Right cardiac atrium (tissue), 5 donors: ENCODE measurements at places on chromosomes 13 and 19. TPM values are rescaled to one million over a fixed set of nuclear protein-coding genes. Genes with fewer than 3 reads are reported as not detected.

The SHISA7 gene
- total RNA-seq = not detected

The ZNF443 gene
- 2.6 TPM for total RNA-seq

The EVI5L gene
- total RNA-seq = 18.0 TPM

The GAPDHS gene
- not detected for total RNA-seq

The ZNF714 gene
- 2.6 TPM for total RNA-seq

The GZMM gene
- 0.26 TPM for total RNA-seq

The CHST8 gene
- 0.15 TPM for total RNA-seq

- no peak for DNase-seq
Measured at GRCh38 chr19:8151767-8152035, 2.3 kb upstream of the FBN3 start.

- DNase-seq = no peak
Measured at GRCh38 chr13:95231393-95231792, 69.9 kb downstream of the ABCC4 start.

- no peak for DNase-seq
Measured at GRCh38 chr19:52935434-52935833, 12.2 kb upstream of the ZNF888 start.

- DNase-seq = no peak
Measured at GRCh38 chr13:99919132-99919531, 52.4 kb downstream of the ZIC5 start.

DNA sequence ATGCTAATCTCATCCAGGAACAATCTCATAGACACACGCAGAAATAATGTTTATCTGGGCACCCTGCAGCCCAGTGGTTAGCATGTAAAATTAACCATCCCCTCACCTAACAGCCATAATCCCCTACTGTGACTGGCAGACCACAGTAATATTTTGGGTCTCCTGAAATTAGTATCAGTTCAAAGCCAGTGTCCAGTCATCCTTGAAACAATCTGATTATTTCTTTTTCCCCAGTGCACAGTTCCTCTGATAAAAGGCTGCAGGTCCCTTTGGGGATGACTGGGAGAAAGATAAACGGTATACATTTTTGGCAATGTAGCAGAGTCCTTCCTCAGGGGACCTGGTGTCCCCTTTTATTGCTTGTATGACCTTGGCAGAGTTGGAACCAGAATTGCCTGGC is 50.4 kb upstream of the CYSLTR2 start:
- no peak for DNase-seq

DNA sequence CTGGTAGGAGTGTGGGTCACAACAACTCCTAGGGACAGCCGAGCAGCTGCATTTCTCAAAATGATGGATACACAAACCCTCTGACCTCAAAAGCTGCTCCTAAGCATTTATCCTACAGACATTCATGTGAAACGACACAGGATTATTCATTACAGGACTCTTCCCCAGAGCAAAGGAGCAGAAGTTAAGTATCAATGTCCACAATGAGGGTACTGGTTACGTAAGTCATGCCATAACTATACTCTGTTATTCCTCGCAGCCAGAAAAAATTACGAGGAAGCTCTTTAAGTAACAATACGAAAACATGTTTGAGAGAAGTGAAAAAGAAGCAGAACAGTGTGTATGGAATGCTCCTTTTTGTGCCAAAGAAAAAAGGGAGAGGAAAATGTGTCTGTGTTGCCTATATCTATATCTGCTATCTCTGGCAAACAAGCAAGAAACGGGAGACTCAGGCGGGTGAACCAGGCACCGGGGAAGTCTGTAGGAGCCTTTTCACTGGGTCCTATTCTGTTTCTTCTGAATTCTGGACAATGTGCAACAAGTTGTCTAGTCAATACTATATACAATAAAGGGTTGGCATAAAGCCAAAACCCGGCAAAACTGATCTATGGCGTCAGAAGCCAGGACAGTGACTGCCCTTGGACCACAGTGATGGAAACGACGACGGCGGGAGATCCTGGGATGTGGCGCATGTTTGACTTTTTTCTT is 1.3 kb downstream of the ISOC2 start:
- DNase-seq = no peak

DNA sequence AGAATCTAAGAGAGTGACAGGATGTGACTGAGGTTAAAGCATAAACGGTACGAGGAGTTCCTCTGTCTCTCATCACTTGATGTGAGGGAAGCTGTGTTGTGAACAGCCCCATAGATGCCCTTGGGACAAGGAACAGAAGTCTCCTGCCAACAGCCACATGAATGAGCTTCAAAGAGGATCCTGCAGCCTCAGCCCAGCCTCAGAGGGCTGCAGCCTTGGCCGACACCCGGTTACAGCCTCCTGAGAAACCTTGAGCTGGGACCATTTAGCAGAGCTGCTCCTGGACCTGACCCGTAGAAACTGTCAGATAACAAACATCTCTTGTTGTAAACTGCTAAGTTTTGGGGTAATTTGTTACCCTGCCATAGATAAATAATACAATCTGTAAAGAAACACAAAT is 54.2 kb downstream of the CCNE1 start:
- no peak for DNase-seq
